Umbilical cord (tissue), 2 donors: ENCODE measurements at places on chromosomes 12 and 14. TPM values are rescaled to one million over a fixed set of nuclear protein-coding genes. Genes with fewer than 3 reads are reported as not detected.

Gene CCDC177
- 0.72 TPM for total RNA-seq

Gene MYH6
- not detected for total RNA-seq

Gene COL2A1
- 0.48 TPM for total RNA-seq

Gene RD3L
- total RNA-seq, result not detected

Gene PIANP
- total RNA-seq, result not detected

Gene DPY19L2
- 22.9 TPM for total RNA-seq

Gene KRT79
- not detected for total RNA-seq

Gene KLRK1
- total RNA-seq, result 1.2 TPM

Gene C12orf42
- total RNA-seq, result 0.48 TPM

Gene GUCY2C
- 0.72 TPM for total RNA-seq

Gene NINJ2
- 1.4 TPM for total RNA-seq

Gene KCNC2
- total RNA-seq, result 4.1 TPM

Gene GTF2H3
- 15.4 TPM for total RNA-seq

Gene AQP6
- total RNA-seq, result 0.48 TPM

Gene SLC39A2
- total RNA-seq, result not detected

Gene SLC38A4
- total RNA-seq, result 22.1 TPM

Gene TUBA1C
- total RNA-seq, result 64.3 TPM

Gene COCH
- 10.4 TPM for total RNA-seq

Gene E2F7
- total RNA-seq, result 1.7 TPM

Gene LMNTD1
- not detected for total RNA-seq

Gene CLEC2B
- total RNA-seq, result 7.0 TPM

Gene NTS
- not detected for total RNA-seq

Gene ZNF140
- 14.9 TPM for total RNA-seq

Gene AKAP5
- 16.6 TPM for total RNA-seq

Gene CLEC6A
- total RNA-seq, result 3.9 TPM

Gene OASL
- total RNA-seq, result 1.2 TPM

Gene TMEM229B
- total RNA-seq, result 1.9 TPM

Gene POLR3B
- 17.6 TPM for total RNA-seq

Gene C12orf54
- not detected for total RNA-seq

Gene MLXIP
- total RNA-seq, result 13.2 TPM

Gene UBR7
- 24.6 TPM for total RNA-seq

Gene KSR2
- total RNA-seq, result 0.72 TPM

Gene GABARAPL1
- total RNA-seq, result 69.1 TPM
